Dorsolateral prefrontal cortex (tissue), 122 donors: ENCODE measurements at places on chromosomes 4 and X. TPM values are rescaled to one million over a fixed set of nuclear protein-coding genes. Genes with fewer than 3 reads are reported as not detected.

Gene ACTRT1
- 0.62 TPM for total RNA-seq

Gene PRSS12
- 4.3 TPM for total RNA-seq

Gene RAB9B
- total RNA-seq: 11.0 TPM

Gene LONRF3
- 8.2 TPM for total RNA-seq

Gene ZNF330
- 23.1 TPM for total RNA-seq

Gene ITGB1BP2
- total RNA-seq: 0.83 TPM

GRCh38 chrX:118627084-118627758 is 100.2 kb upstream of the IL13RA1 start:
- DNase-seq: no peak

DNA sequence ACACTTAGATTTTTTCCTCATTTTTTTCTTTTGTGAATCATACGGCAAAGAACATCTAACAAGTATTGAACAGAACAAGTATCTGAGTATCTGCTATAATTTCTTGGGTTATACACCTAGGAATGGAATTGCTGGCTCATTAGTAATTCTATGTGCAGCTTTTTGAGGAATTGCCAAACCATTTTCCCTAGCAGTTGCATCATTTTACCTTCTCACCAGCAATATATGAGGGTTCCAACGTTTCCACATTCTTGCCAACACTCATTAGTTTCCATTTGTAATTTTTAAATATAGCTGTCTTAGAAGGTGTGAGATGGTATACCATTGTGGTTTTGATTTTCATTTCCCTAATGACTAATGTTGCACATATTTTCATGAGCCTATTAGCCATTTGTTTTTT is 41.1 kb upstream of the DCAF8L1 start:
- DNase-seq: no peak

DNA sequence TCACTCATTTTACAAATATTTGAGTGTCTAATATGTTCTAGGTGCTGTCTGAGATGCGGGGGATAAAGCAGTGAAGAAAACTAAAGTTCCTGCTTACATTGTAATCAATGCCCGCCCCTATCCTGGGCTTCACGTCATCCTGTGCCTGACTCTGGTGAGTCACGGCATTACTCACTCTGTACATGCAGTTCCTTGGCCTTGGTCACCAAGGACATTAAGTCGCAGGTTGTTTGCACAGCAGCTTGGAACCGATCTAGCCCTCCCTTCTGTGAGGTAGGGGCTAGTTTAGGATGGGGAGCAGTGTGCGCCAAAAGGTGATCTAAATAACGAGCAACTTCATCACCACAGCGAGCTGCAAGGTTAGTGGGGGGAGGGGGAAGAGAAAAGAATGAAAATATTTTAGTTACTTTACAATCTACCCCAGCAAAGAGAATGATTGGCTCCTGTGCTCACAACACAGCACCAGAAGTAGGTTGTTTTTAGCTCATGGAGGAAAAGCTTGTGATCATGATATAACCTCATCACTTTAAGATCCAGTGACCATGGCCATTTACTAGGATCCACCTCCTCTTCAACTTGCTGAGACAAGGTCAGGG is 48.0 kb upstream of the HDAC8 start:
- DNase-seq: no peak

- no peak for DNase-seq
Observed at GRCh38 chrX:2693113-2694002, 2.3 kb downstream of the CD99 start.

GRCh38 chr4:169934794-169935429 is 91.3 kb downstream of the MFAP3L start:
- DNase-seq: no peak

DNA sequence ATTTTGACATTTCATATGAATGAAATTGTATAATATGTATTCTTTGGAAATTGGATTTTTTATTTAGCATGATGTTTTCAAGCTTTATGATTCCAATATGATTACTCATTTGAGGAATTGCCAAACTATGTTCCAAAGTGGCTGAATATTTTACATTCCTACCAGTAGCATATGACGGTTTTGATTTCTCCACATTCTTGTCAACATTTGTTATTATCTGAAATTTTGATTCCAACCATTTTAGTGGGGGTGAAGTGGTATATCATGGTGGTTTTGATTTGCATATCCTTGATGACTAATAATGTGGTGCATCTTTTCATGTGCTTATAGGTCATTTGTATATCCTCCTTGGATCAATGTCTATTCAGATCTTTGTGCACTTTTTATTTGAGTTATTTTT is 2.6 kb upstream of the BEX1 start:
- no peak for DNase-seq

GRCh38 chrX:42948723-42949657 is 171.0 kb upstream of the PPP1R2C start:
- no peak for DNase-seq

GRCh38 chr4:37628977-37629609 is 57.1 kb downstream of the RELL1 start:
- no peak for DNase-seq

DNA sequence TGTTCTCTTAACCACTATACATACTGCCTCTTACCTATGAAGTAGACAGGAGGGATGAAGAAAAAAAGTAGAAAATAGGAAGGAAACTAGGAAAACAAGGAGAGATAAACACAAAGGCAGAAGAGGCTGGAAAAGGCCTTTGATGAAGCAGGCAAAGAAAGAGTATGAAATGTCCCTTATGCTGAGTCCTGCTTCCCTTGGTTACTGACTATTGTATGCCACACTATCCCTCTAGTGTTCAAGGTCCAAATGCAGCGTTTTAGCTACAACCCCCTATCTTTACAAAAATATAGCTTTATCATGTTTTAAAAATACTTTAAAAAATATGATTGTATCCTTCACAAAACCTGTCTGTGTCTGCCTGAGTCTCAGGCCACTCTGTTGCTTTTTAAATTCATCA is 233.1 kb downstream of the CAMK2D start:
- no peak for DNase-seq

- DNase-seq: no peak
Observed at GRCh38 chr4:27001398-27002164, 140.9 kb downstream of the STIM2 start.

DNA sequence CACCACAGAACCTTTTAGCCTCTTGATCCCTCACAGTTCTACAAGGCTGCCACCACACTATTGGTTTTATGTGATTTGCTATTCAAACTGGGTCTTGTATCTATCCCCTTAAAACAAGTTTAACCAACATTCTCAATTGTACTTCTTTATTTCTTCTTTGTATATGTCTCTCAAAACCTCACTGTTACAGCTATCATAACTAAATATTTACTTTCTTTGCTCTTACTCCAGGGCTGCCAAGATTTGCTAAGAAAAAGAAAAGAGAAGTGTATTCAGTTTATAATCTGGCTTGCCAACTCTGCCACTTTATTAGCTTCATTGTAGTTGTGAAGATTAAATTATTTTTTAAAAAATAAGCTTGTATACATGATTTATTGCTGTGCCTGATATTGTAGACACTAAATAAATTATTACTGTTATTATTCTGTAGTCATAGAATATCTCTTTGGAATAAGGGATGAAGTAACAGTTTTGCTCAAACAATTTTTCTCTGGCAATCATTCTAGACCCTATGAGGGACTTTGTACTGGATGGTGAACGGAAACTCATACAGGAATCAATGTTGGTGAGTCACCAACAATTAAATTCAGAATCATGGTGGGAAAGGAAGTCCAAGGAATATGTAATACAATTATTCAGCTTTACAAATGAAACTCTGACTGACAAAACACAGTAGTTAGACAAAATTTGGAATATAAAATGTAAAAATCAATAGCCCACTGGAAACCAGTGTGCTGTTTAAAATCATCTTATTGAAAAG is 127.1 kb upstream of the DCAF8L1 start:
- no peak for DNase-seq

- DNase-seq: no peak
Observed at GRCh38 chr4:77264826-77265225, 107.8 kb downstream of the CCNG2 start.

- peak; percentile 21 for DNase-seq
Observed at GRCh38 chrX:47215291-47215900, 3.1 kb upstream of the CDK16 start.
